ENCODE measurements at places on chromosomes 2 and 18. TPM values are rescaled to one million over a fixed set of nuclear protein-coding genes. Genes with fewer than 3 reads are reported as not detected.

DNA sequence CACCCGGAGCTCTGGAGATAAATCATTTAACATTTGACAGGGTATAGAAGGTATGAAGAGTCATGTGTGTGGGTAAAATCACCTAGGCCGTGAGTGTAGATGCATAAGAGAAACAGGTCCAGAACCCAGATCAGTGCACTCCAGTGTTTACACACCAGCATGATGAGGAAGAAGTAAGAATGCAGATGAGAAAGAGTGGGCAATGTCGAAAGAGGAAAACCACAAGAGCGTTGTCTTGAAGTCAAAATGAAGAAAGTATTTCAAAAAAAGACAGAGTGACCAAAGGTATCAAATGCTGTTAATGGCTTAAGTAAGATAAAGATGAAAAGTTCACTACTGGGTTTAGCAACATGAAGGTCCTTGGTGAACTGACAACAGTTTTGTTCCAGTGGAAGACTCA lies 32.0 kb upstream of the PLB1 start:
- no peak for DNase-seq

- no peak for DNase-seq
Observed at GRCh38 chr2:59857109-59857508, 696.3 kb downstream of the BCL11A start.

- no peak for DNase-seq
Observed at GRCh38 chr18:67154979-67155378, 361.5 kb downstream of the DSEL start.

DNA sequence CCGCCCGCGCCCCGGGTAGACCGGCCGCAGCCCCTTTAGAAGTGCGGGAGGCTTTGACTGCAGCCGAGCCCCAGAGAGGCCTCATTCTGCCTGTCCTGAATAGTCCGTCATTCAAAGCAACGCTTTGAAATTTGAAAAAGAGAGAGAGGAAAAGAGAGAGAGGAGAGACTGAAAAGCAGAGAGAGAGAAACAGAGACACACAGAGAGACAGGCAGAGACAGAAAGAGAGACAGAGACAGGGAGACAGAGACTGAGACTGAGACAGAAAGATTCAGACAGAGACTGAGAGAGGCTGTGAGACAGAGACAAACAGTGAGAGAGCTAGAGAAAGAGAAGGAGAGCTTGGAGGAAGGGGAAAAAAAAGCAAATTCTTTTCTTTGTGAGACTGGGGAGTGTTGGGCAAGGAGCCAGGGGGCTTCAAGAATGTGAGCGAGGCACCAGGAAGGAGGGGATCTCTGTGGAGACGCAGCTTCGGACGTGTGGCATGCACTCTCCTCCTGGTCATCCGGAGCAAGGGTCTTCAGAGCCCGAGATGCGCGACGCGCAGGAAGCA lies 73.1 kb downstream of the MYCN start:
- DNase-seq: no peak

The SERPINB3 gene
- not detected for polyA plus RNA-seq

GRCh38 chr2:64678771-64679590 lies 25.3 kb upstream of the SERTAD2 start:
- DNase-seq: no peak

- no peak for DNase-seq
Observed at GRCh38 chr18:3713166-3713565, 263.2 kb downstream of the TGIF1 start.

- no peak for DNase-seq
Observed at GRCh38 chr2:163011000-163011399, 172.4 kb upstream of the KCNH7 start.

GRCh38 chr18:13235421-13235831 lies 16.9 kb downstream of the LDLRAD4 start:
- DNase-seq: no peak

- DNase-seq: no peak
Observed at GRCh38 chr2:103959174-103960128, 894.5 kb upstream of the POU3F3 start.

GRCh38 chr2:202035089-202035940 lies 1.7 kb downstream of the FZD7 start:
- no peak for DNase-seq

DNA sequence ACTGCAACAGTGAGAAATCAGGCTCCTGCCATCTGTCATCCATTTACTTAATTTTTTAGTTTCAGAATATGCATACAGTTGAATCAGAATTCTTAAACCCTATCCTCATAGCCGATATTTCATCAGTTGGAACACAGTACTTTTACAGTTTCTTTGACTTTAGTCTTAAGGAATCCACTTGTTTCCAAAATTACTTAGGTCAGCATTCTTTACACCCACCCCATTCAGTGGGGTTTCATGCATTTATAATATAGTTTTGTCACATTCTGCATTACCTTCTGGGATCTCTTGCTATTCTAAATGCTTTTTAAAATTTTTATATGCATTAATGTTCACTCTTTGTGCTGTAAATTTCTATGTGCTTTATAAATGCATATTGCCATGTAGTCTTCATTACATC lies 400.4 kb upstream of the LRRTM4 start:
- DNase-seq: no peak

DNA sequence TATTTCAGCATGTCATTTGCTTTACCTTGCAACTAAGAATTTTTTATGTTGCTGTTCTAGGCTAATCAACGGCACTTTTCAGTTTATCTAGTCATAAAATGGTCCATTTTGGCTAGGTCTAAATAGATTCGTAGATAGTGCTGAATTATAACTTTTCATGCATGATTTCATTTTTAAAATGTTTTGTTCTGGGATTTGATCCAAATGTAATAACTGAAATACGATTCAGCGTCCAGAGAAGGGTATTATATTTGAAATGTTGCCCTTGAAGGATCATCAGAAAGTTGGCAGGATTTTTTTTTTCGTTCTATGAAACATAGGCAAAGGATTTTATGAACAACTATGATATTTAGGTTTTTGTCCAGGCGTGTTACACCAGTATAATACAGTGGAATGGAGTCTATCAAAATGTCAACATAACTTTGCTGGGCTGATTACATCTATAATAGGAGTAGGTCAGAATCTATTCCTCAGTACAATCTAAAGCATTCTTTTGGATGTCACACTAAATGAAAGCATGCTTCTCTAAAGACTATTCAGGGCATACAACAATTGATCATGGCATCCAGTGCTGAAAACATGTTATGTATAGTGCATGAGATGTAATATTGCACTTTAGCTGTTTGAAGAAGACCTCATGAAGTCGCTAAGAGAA lies 24.8 kb downstream of the TTC27 start:
- no peak for DNase-seq

DNA sequence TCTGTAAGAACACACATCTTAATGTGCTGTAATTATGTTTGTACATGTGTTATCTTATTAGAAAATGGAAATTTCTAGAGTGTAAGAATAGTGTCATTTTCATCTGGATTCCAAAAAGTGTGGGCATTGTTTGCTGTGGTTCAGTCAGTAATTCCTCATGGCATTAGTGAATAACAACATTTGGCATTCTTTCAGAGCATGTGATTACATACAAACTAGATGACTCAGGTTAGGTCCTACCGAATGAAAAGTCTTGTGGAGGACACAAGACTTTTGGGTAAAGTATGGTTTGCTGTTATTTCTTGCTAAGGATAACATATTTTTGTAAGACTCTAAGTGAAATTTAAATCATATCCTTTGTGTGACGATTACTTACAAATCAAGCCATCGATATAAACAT lies 593.1 kb upstream of the NRXN1 start:
- peak; percentile 13 for DNase-seq

All from AG04450 (cell line).